ENCODE measurements at places on chromosomes 2 and 18. TPM values are rescaled to one million over a fixed set of nuclear protein-coding genes. Genes with fewer than 3 reads are reported as not detected.

GRCh38 chr2:172409042-172409441, 18.3 kb upstream of the ITGA6 start:
- H3K27me3 ChIP-seq: no peaks in the 10 kb centered on the region
- H3K36me3 ChIP-seq: no peaks in the 10 kb centered on the region
- no peak overlapping the region for H3K4me3 ChIP-seq
- no peak overlapping the region for H3K27ac ChIP-seq
- DNase-seq: no peak
- H3K4me1 ChIP-seq: no peaks in the 10 kb centered on the region

DNA sequence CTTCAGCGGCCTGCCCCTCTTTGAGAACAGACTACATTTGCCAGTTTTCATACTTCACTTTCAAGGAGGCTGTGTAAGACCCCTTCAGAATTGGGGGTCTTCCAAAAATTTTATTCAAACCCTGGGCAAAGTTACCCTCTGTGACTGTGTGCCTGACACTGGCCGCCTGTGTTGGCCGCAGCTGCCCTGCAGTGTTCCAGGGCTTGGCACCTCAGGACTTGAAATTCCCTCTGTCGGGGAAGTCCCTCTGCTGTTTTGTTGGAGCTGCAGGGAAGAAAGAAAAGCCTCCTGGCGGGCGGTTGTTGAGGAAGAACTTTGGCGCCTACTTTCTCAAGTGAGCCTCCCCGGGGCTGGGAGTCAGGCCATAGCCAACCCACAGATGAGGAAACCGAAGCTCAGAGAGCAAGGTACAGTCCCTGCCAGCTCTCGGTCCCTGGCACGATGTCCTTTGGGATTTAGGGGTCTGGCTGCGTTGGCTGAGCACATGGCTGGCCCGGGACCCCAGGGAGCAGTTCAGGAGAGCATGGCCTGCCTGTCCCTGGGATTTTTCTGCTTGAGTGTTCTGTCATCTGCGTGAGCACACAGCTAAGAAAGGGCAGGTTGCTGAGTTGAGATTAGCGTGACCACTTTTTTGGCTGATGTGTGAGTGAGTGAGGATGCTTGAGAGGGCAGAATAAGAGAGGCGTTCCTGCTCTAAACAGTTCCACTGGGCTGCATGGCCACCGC, 17.9 kb upstream of the ASB1 start:
- no peak overlapping the region for H3K4me3 ChIP-seq
- H3K36me3 ChIP-seq: no peaks in the 10 kb centered on the region
- H3K27me3 ChIP-seq: no peaks in the 10 kb centered on the region
- no peak overlapping the region for H3K27ac ChIP-seq

DNA sequence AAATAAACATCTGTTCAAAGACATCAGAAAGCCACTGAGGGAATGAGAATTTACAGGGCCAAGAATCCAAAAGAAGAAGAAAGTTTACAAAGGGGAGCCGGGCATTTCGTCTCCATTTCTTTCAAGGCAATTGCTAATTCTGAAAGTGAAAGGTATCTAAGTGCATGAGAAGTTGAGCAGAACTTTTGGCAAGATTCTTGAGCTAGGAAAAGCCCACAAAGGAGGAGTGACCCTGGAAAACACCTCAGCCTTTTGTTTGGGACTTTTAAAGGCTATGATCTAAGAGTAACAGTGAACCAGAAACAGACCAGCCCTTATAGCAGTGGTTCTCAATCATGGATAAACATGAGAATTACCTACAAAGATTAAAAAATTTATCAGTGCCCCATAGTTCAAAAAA, 87.4 kb downstream of the MDH1 start:
- no peaks in the 10 kb centered on the region for H3K36me3 ChIP-seq
- H3K27me3 ChIP-seq: no peaks in the 10 kb centered on the region
- H3K4me1 ChIP-seq: no peaks in the 10 kb centered on the region
- no peak overlapping the region for H3K27ac ChIP-seq
- DNase-seq: no peak

GRCh38 chr2:176560296-176560695, 291.1 kb downstream of the MTX2 start:
- peaks cover 49% of the 10 kb centered on the region for H3K4me1 ChIP-seq
- no peak overlapping the region for H3K4me3 ChIP-seq
- no peak overlapping the region for H3K27ac ChIP-seq
- H3K36me3 ChIP-seq: no peaks in the 10 kb centered on the region

GRCh38 chr18:76495435-76496193, 572 bp upstream of the ZNF516 start:
- H3K27me3 ChIP-seq: no peaks in the 10 kb centered on the region
- no peaks in the 10 kb centered on the region for H3K4me1 ChIP-seq
- H3K36me3 ChIP-seq: no peaks in the 10 kb centered on the region
- peak; percentile 32 for DNase-seq

DNA sequence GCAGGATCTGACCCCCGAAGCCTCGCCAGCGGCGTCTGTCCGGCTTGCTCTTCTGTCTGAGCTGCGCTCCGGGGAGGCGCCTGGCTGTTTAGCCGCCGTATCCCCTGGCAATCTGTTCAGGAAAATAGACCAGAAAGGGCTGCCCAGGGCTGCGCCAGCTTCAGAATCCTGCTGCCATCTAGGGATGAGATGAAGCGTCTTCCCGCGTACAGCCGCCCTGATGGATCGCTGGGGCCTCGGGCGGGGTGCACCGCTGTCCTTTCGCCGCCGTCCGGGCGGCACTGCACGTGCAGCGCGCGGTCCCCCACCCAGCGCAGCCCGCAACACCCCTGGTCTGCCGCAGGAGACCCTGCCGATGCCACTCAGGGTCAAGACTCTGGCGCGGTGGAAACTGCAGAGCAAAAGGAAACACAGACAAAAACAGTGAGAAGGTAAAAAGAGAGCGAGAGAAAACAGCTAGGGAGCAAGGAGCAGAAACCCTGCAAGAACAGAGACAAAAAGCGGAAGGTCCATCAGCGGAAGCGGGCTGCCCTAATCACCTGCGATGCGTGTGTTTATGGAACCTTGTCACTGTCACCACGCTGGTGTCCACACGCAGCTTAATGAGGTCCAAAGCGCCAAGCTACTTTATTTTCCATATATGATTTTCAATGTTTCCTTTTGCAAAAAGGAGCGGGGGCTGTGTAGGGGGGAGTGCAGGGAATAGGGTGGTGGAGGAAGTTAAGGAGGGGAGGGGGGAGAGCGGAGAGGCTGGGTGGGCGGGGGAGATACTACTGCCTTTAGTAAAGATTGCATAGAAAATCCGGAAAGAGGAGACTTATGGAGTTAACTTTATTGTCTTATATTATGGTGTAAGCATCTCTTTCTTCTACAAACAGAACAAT, 2113.3 kb upstream of the PIK3C3 start:
- H3K27me3 ChIP-seq: no peaks in the 10 kb centered on the region
- no peak overlapping the region for H3K27ac ChIP-seq
- peak overlapping the region; percentile 31 for H3K4me3 ChIP-seq
- no peaks in the 10 kb centered on the region for H3K36me3 ChIP-seq
- peak; percentile 50 for DNase-seq

- DNase-seq: peak; percentile 62
- H3K27ac ChIP-seq: peak overlapping the region; percentile 93
These were observed 213.4 kb downstream of the NEDD4L start for GRCh38 chr18:58257461-58257860.

GRCh38 chr18:47526147-47526546, 274.7 kb upstream of the SKOR2 start:
- H3K27ac ChIP-seq: no peak overlapping the region
- no peaks in the 10 kb centered on the region for H3K4me1 ChIP-seq
- H3K27me3 ChIP-seq: no peaks in the 10 kb centered on the region
- no peaks in the 10 kb centered on the region for H3K36me3 ChIP-seq
- DNase-seq: no peak

GRCh38 chr2:63422556-63422955, 165.7 kb downstream of the WDPCP start:
- no peaks in the 10 kb centered on the region for H3K4me1 ChIP-seq
- H3K27ac ChIP-seq: no peak overlapping the region
- H3K27me3 ChIP-seq: no peaks in the 10 kb centered on the region
- DNase-seq: no peak

- no peak for DNase-seq
- no peak overlapping the region for H3K27ac ChIP-seq
- H3K4me3 ChIP-seq: no peak overlapping the region
- peaks cover 7% of the 10 kb centered on the region for H3K4me1 ChIP-seq
- no peaks in the 10 kb centered on the region for H3K36me3 ChIP-seq
These were observed 61.9 kb downstream of the NFATC1 start for GRCh38 chr18:79457652-79458051.

GRCh38 chr2:69353360-69353759, 33.7 kb downstream of the GFPT1 start:
- peaks cover 85% of the 10 kb centered on the region for H3K36me3 ChIP-seq
- H3K27ac ChIP-seq: no peak overlapping the region
- H3K4me3 ChIP-seq: no peak overlapping the region
- H3K27me3 ChIP-seq: no peaks in the 10 kb centered on the region
- no peaks in the 10 kb centered on the region for H3K4me1 ChIP-seq

- H3K27me3 ChIP-seq: no peaks in the 10 kb centered on the region
- no peaks in the 10 kb centered on the region for H3K36me3 ChIP-seq
- peak; percentile 57 for DNase-seq
- H3K4me1 ChIP-seq: no peaks in the 10 kb centered on the region
- no peak overlapping the region for H3K27ac ChIP-seq
These were observed 46.6 kb upstream of the ZBTB7C start for GRCh38 chr18:48455555-48456478.

DNA sequence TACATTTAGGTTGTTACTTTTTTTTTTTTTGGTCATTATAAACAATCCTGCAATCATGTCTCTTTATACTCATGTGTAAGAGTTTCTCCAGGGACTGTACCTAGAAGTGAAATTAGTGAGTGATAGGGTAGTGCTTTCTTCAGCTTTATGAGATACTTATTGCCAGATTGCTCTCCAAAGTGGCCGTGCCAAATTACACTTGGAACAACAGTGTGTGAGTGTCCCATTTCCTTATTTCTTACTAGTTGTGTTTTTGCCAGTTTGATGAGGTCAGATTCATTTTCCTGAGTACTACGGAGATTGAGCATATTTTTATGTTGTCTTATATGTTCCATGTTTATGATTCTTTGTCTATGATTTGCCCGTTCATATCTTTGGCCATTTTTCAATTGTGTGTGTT, 39.2 kb downstream of the GALNT1 start:
- H3K36me3 ChIP-seq: no peaks in the 10 kb centered on the region
- no peak overlapping the region for H3K4me3 ChIP-seq
- DNase-seq: no peak
- no peaks in the 10 kb centered on the region for H3K4me1 ChIP-seq

Gene CHN1
- total RNA-seq: 71.8 TPM

Gene ACKR3
- total RNA-seq: 87.5 TPM

Gene CPLX4
- total RNA-seq: not detected

Gene METAP1D
- 6.0 TPM for total RNA-seq

Gene KRTCAP3
- 1.2 TPM for total RNA-seq

Gene REG1B
- total RNA-seq: not detected

Gene POTEC
- total RNA-seq: not detected

Gene HOXD13
- total RNA-seq: 11.0 TPM

Gene KYNU
- total RNA-seq: not detected

Gene SATB2
- total RNA-seq: 14.8 TPM

Gene CYP27A1
- total RNA-seq: 3.6 TPM

Gene CRYGD
- not detected for total RNA-seq

Gene MC5R
- not detected for total RNA-seq

Gene NPPC
- 8.5 TPM for total RNA-seq
